ENCODE measurements at places on chromosomes 12 and 14.
A peak's percentile ranks its signal among the peaks of the same experiment; 100 is the strongest.

DNA sequence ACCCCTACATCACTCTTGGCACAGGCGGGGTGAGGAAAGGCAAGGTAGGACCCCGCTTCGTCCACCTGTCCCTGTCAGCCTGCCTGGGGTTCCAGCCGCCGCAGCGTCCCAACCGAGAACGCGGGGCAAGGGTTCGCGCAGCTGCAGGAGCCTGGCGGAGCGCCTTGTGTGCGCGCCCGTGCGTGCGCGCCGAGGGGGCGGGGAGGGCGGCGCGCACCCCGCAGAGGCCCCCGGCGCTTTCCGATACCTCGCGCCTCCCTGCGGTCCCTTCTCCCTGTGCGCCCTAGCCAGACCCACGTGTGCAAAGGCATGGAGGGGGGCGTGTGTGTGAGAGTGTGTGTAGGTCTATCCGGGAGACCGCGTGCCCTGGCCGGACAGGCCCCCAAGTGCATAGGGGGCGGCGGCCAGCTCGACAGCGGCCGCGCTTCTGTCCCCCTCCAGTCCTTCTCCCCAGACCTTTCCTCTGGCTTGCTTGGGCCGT, 122.4 kb downstream of the TSPAN9 start:
- DNase-seq: no peak

GRCh38 chr14:95469134-95469481, 47.3 kb downstream of the SYNE3 start:
- DNase-seq: no peak

DNA sequence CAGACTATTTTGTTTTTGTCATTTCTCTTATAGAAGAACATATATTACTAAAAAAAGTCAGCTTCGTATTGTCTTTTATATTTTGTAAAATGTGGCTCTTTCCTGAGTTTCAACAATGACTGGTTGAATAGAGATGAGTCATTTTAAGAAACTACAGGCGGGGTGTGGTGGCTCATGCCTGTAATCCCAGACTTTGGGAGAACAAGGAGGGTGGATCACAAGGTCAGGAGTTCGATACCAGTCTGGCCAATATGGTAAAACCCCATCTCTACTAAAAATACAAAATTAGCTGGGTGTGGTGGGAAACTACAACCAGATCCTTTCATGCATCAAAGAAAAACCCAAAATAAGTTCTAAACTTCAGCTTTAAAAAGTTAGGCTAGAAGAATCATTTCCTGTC, 28.8 kb downstream of the HECTD4 start:
- no peak for DNase-seq

DNA sequence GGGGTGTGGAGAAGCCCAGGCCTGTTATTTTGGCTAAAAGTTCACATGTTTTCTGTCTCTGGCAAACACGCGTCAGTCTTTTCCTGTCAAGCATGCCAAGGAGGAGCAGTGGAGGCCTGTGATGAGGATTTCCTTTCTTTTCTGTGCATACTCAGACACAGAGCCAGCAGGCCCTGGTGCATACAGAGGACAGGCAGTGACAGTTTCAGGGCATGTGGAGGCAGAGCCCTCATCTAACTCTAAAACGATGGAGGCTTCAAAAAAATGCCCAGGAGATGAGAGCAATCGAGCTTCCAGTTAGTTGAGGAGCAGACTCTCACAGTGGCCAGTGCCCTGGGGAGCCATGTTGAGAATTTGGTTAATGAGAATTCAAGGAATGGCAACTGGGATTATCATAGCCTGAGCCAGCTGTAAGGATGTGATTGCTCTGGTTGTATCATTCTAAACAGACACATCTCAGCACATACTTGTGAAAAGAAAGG, 66.5 kb downstream of the TRAFD1 start:
- DNase-seq: no peak

DNA sequence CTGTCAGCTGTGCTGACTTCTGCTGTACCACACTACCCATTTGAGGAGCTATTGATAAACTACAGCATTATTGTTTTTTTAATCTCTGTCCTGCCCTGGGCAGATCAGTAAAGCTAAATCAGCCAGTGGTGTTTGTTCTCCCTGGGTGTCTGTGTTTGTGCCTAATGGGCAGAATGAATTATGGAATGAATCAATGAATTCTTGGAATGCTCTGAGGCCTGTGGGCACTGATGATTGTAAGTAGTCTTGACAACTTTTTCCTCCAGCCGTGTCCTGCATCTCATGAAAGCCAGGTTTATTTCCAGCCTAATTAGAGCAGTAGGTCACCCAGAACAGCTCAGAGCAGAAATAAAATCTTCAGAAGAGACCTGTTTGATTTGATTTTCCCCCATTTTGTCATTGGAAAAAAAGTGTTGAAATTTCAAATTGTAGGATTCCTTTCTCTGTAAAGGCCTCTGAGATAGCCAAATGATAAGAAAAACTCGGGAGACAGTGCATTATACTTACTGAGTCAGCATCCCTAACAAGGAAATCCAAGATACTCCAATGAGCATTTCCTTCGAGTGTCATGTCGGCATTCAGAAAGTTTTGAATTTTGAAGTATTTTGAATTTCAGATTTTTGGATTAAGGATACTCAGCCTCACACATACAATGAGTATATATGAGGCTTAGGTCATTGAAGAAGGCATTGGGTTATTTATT, 19.4 kb upstream of the EVL start:
- no peak for DNase-seq

GRCh38 chr12:110355073-110355472, 48.4 kb downstream of the ANAPC7 start:
- DNase-seq: peak; percentile 62

DNA sequence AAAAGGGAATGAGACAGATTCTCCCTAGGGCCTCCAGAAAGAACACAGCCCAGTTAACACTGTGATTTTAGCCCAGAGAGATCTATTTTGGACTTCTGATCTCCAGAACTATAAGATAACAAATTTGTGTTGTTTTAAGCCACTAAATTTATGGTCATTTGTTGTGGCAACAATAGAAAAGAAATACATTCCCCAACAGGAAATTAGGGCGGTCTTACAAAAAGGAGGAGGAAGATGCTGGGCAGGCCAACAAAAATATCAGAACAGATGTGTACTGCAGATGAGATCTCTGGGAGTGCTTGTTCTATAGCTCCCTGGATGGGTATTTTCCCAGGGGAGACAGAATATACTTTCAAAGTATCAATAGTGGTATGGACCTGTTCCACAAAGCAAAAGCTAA, 32.0 kb upstream of the SOCS2 start:
- DNase-seq: no peak

DNA sequence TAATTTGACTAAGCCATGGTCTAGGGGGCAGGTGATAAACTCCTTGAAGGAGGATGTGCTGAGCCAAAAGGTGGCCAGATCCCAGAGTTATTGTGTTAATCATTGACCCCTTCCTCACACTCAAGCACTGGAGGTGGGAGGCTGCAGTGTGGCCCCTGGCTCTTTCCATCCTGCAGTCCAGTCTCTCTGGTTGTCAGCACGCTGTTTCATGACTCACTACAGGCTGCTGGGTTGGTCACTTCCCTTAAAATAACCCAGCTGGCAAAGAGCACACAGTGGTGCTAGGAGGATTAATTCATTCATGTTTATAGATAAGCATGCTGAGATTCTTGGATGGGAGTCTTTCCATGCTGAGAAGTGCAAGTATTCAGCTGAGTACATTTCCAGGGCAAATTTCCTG, 228.9 kb downstream of the ANO2 start:
- peak; percentile 91 for DNase-seq

DNA sequence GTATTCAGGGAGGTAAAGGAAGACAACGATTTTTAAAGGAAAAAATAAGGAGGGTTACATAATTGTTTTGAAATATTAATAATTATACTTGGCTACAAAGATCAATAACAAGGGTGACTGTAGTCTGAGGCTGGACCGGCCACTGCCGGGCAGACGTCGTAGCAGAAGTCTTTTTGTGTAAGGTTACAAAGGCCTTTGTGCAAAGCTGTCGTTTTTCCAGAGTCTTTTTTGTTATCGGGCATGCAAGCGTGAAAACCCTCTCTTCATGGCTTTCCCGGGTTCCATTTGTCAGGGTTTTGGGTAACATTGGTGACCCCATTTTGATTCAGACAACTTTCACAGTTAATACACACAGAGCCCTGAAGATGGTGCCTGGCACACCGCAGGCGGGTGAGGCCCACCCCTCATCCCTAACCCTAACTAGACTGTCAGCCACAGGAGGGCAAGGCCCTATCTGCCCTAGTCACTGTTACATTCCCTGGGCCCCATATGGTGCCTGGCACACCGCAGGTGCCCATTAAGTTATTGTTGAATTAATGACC, 31.3 kb downstream of the RILPL1 start:
- no peak for DNase-seq

- peak; percentile 63 for DNase-seq
Observed at GRCh38 chr12:6828781-6829535, 751 bp downstream of the P3H3 start.

DNA sequence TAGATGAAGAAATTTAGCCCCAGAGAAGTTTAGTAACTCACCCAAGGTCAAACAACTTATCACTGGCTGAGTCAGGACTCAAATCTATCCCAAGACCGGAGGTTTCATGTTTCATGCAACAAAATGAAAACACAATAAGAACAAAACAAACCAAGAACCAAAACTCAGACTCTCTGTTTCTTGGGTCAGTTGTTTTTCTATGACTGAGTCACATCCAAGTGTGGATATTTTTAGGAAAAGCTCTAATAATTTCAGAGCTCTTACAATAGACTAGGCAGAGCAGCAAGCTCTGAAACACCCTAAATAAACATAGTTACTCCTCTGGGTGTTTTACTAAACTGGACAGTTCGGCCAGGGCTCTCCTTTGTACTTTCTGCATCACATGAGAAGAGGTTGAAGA, 87.6 kb upstream of the PRB2 start:
- no peak for DNase-seq

DNA sequence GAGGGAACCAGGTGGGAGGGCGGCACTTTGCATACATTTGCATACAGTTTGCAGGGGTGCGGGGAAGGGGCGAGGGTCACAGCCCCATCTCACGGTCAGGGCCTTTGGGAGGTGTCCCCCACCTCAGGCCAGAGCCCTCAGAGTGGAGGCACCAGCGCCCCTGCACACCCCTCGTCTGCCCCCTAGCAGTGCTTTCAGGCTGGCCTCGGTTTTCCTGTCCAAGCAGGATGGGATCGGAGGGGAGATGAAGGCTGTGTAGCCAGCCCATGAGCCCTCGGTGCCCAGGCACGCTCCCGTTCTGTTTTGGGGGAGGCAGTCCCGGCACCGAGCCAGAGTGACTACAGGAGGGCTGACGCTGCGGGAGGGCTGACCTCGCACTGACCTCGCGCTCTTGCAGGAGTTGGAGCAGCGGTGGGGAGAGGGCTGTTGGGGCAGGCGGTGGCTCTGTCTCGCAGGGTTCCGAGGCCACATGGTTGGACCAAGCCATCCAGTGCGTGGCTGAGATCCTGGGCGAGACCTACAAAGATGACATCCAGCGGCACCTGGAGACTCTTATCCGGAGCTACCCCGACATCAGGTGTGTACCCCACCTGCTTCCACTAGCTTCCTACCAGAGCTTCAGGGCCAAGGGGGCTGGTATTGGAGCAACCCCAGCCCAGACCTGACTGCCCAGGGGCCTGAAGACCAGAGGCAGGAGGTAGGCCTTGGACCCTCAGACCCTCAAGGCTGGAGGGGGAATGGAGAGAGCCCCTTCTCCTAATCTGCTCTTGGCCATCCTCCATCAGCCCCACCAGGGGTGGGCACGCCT, 13.6 kb downstream of the EXOC3L4 start:
- peak; percentile 52 for DNase-seq

DNA sequence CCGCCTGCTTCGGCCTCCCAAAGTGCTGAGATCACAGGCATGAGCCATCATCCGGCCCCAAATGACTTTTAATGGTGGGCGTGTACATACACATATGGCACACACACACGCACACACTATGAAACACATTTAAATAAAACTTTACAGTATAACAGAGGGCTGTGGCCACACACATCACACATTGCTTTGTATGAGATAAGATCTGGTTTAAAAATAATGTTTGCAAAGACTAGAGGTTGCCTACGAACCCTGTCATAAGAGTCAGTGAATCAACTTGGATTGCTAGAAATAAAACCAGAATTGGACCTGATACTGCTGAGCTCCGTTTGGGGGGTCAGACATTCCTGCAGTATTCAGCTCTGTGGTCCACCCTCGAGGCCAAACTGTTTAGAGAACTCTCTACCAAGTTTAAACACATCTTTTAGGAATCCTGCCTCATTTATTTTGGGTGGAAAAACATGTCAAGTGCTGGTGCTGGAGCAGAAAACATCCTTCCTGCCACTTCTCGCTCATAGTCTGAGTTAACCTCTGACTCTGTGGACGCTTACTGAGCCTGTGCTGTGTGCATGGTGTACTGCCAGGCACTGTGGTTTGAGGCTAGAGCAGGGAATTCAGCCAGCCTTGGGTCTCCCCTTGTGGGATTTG, 47.8 kb upstream of the EML1 start:
- DNase-seq: no peak

- peak; percentile 63 for DNase-seq
Observed at GRCh38 chr14:37594971-37595808, at the start of the genes FOXA1 and TTC6. TSS of gene FOXA1 (minus strand) at chr14:37595249. CDS start at chr14:37594972, 277 bp downstream. TSS of gene TTC6 (plus strand) at chr14:37595629. CDS start at chr14:37622065, 26,436 bp downstream.

GRCh38 chr12:118520214-118521035, 144.1 kb downstream of the SUDS3 start:
- no peak for DNase-seq

GRCh38 chr14:31842899-31843298, 234.2 kb upstream of the ARHGAP5 start:
- no peak for DNase-seq

DNA sequence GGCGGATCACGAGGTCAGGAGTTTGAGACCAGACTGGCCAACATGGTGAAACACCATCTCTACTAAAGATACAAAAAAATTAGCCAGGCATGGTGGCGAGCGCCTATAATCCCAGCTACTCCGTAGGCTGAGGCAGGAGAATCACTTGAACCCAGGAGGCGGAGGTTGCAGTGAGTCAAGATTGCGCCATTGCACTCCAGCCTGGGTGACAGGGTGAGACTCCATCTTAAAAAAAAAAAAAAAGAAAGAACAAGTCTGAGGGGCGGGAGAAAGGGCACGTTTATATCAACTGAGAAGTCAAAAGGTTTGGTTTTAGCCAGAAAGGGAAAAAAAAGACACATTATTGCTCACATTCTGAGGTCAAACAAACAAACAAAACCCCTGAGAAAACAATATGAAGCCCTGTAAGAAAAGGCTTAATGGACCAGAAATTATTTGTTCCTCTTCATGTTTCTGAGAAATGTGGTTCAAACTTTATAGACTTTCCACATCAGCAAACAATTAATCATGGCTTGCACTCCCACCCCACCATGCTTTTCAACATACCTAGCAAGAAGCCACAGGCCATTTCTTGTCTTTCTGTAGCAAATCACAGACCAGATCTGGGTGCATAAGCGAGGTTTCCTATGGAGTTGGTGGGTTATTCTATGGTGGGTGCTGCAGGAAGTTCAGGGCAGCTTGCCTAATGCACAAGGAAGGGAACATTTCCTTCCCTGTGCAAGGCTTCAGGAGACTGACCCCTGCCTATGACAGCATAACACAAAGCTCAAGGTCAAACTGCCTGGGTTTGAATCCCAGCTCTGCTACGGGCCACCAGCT, 80.1 kb downstream of the SSPN start:
- peak; percentile 23 for DNase-seq

DNA sequence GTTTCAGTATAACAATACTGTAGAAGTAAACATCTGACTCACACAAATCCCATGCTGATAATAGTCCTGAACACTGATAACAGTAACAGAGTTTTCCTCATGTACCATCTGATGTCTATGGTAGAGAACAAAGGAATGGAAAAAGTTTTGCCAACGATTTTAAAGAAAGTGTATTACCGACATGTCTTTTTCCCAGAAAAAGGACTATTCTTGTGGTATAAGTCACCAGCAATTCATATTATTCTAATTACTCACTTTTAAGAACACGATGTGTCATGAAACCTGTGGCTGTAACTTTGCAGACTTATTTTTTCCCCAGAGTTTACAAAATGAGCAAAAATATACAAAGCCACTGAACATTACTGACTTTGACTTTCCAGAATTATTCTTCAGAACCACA, 40.1 kb upstream of the DCN start:
- no peak for DNase-seq

- DNase-seq: no peak
Observed at GRCh38 chr14:92632546-92633273, 115.7 kb downstream of the LGMN start.

Data from ACHN (cell line).